ENCODE measurements at places on chromosomes 11 and 22.

- no peak for DNase-seq
Observed at GRCh38 chr11:134607963-134608750, 196.1 kb upstream of the B3GAT1 start.

GRCh38 chr22:50695421-50696250 is 23.0 kb downstream of the SHANK3 start:
- DNase-seq = no peak

GRCh38 chr11:20035701-20036601 is 124.3 kb downstream of the DBX1 start:
- no peak for DNase-seq

- DNase-seq = no peak
Observed at GRCh38 chr11:70201882-70202861, 924 bp upstream of the FADD start.

- DNase-seq = no peak
Observed at GRCh38 chr11:117430293-117430955, 102.8 kb downstream of the CEP164 start.

DNA sequence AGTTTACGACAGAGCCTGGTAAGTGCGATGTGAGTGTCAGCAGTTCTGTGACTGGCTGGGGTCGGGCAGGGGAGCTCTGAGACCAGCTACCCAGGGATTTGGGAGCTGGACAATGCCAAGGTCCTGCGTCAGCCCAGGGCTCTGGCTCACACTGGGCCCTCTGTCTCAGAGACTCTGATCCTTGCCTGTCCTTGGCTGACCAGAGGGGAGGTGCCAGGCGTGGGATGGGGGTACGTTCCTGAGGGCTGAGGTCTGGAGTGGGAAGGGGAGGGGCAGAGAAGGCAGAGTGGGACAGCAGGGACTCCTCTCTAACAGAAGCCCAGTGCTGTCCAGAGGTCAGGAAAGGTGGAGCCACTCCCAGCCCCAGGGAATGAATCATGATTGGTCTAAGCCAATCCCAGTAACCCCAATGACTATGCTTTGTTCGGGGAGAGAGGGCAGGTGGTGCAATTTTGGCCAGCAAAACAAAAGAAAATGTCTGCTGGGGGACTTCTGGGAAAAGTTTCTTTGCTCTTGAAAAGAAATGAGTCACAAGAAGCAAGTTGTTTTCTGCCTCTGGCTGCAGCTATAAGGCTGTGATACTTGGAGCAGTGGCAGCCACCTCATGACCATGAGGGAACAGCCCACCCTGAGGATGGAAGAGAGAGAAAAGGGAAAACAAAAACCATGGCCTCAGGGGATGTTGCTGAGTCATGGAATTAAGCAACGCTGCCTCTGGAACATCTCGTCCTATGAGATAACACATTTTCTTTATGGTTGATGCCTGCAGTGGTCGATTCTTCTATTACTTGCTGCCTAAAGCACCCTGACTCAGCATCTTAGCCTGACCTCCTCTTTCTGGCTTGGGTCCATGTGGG is 108.3 kb downstream of the CHST1 start:
- no peak for DNase-seq

DNA sequence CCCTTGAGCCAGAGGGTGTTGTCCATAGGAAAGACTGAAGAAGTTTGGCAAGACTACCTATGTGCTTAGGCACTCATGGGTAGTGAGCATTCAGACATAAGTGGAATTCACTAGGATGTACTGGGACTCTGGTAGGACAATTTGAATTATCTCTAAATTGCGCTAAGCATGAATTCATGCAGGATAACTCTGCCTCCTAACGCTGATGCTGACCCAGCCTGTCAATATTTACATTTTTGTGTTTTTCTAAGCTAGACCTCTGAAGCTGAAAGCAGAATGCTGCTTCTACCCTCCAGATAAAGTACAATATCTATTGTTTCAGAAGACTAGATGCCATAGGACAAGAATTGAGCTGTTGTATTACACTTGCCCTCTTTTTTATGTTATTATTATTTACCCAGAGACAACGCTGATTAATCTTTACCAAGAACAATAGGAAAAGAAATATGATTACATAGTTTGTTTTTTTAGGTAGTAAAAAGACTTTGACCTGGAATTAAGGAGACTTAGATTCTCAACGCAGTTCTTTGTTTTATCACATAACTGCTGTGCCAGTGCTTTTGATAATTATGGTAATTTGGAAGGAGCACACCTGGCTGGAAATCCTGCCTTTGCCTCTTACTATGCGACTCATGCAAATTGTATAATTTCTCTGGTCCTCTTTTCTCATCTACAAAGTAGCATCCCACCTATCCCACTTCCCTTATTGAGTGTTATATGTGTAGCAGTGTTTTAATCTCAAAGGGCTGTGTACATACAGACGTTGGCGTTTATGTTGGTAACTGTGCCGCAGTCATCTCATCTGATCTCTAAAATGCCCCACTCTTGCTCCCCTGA is 21.2 kb upstream of the GRAMD1B start:
- no peak for DNase-seq

DNA sequence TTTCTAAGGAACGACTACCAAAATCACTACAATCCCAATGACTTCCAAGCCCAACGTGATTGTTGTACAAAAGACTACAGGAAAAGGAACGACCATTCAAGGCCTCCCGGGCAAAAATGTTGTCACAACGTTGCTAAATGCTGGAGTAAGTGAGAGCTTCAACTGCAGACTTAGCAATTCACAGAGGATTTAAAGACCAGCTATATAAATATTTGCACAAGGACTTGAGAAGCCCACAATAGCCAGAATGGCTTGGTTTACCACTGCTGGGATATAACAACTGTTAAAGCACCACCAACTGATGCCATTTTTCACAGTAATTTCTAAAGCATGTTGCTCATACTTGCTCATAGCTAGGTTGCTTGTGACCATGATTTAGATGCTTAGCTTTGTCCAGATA is 78.3 kb downstream of the EMSY start:
- DNase-seq = no peak

DNA sequence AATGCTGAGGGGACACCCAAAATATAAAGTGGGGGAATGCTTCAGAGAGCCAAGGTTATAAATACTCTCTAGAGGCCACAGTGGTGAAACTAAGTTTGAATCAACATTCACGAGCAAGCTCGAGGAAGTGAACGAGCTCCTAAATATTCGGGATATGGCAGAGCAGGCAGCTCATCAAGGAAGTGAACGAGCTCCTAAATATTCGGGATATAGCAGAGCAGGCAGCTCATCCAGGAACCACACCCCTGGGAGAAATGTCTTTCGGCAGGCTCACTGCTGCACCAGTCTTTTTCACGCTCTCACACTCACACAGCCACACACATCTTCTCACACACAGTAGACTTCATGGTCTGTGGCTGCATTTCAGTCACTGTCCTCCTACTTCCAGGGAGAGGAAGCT is 787.5 kb downstream of the OPCML start:
- DNase-seq = no peak

DNA sequence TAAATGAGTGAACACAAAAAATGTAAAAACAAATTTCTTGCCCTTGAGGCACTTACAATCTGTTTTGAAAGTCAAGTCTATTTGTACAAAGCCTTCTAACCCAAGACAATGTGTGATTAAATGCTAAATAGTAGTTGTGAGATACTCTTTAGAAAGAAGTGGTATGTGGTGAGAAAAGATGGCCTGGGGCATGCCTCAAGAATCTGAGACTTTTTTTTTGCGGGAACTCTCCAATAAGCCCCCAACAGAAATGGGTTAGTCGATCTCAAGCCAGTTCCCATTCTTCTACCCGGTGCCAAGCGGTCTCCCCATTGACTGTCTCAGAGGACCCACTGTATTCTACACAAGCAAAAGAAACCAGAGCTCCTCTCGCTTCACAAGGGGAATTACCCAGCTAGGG is 26.9 kb upstream of the TBCEL start:
- no peak for DNase-seq

GRCh38 chr11:64204464-64204989 is 2.0 kb upstream of the FERMT3 start:
- peak; percentile 90 for DNase-seq

DNA sequence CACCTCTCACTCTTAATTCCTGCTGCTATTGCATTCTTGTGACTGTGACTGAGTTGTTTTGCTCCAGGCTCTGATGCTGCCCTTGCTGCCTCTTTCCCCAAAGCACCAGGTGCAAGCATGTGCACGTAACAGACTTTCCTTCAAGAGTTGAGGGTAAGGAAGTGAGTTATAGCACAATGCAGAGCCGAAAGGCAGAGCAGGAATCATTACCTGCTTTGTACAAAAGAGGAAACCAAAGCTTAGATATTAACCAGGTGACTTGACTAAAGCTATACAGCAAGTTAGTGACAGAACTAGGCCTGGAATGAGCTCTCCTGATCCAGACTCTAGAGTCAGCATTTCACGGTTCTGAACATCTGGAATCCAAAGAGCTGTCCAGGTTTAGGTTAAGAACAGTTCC is 33.6 kb downstream of the NEU3 start:
- no peak for DNase-seq

DNA sequence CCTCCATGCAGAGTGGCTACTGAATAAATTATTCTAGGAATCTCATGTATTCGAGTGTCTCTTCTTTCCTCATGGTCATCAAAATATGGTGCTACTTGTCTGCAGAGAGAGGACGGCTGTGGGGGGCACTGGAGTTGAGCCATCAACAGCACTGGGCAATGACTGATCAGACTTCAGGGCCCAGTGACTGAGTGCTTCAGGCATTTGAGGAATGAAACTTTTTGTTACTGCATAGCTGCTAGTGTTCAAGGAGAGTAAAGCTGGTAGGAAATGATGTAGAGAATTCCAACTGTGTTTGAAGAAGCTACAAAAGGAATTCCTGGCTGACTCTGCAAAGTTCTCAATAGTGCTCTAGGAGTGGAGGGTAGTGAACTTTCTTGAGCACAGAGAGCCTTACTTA is 277.7 kb downstream of the CADM1 start:
- DNase-seq = no peak

DNA sequence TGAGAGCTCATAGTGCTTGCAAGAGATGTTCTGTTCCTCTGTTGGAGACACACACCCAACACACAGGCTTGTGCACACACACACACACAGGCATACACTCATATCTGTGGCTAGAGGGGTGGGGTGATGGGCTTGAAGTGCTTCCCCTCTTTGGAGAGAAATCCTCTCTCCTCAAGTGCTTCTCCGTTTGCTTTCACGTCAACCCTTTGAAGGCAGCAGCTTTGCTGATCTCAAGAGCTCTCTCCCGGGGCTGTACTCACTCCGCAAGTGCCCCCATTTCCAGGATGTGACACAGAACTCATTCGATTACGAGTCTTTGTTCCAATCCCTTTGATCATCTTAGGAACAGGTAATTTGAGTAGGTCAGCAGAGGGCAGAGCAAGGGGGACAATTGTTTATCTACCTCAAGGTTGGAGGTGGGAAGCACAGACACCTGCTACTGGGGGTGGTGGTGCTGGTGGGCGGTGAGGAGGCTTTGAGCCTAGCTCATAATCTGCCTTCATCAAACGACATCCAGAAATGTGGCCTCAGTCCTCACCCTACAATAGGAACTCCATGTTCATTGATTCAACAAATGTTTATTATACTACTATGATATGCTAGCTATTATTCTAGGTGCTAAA is 529.8 kb upstream of the CADM1 start:
- no peak for DNase-seq

DNA sequence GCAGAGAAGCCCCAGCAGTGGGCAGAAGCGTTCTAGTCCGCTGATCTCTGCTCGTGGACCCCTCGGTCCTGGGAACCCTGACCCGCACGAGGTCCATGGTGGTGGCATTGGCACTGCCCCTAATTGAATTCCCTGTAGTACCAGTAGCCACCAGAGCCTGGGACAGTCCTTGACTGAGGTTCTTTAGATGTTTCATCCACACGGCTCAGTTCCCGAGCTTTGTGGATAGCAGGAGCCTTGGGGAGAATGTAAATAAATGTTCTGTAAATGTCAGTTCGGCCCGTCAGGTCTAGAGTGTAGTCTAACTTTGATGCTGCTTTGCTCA is 39.4 kb upstream of the SEPTIN5 start:
- DNase-seq = no peak

DNA sequence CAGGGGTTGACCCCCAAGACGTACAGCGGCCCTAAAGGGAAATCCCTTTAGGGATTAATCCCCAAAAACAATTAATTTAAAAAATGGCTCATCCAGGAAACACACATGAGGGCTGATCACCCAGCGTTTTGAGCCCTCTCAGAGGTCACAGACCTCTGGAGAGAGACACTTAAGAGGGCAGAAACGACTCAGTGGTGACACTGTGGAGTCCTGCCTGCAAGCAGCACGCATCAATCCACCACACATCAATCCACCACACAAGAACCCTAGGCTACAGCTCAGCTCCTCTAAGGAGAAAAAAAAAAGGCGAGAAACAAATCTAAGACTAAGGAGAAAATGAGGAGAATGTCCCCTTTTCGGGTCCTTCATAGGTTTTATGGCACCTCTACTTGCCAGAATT is 12.5 kb upstream of the SELENOH start:
- DNase-seq = no peak

DNA sequence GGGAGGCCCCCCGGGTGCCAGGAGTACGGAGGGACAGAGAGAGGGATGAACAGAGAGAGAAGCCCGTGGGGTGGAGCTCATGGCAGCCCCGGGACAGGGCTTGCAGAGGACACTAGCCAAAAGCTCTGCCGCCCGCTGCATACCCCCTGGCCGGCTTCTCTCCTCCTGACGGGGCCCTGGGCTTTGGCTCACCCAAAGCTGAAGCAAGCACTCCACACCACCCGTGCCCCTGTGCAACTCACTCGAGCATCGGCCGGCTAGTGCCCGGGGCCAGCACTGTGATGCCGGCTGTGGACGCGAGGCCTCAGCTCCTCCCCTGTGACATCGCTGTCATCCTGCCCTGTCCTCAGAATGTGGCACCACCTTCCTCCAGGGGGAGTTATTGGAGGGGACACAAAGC is 429.6 kb downstream of the BRD1 start:
- DNase-seq = no peak

- DNase-seq = no peak
Observed at GRCh38 chr22:49018601-49019000, 809.1 kb downstream of the BRD1 start.

DNA sequence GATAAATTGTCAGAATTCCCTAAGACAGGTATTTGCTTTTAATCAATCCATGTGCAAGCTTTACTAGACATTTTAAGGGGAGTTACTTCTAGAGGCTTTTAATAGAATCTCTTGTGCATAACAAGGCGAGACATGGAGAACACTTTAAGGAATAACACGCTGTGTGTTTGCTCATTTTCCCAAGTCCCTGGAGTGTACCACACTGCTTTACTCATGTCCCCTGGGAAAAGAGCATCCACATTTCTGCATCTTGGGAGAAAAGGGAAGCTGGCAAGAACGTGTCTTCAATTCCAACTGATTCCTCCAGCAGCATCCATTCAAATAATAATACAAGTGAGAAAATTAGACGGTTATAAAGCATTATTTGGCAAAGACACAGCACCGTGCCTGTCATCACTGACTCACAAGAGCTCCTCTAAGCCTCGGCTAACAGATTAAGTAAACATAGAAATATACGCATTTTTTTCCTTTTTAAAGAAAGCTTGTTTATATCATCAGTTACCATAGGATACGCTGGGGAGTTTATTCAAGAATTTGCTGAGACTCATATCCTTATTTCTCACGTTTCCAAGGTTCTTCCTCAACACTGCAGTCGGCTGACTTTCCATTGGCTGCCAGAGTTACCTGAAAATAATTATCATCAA is 121.5 kb downstream of the CD44 start:
- DNase-seq = no peak

- DNase-seq = no peak
Observed at GRCh38 chr11:111362887-111363411, 16.1 kb downstream of the POU2AF1 start.

GRCh38 chr11:8586184-8586583 is 7.8 kb downstream of the STK33 start:
- no peak for DNase-seq

GRCh38 chr11:69878927-69879728 is 59.9 kb upstream of the FGF3 start:
- DNase-seq = no peak
